ENCODE measurements at places on chromosomes 11 and 22.

GRCh38 chr11:35013514-35014233 is 97.3 kb downstream of the PDHX start:
- peak; percentile 46 for DNase-seq

DNA sequence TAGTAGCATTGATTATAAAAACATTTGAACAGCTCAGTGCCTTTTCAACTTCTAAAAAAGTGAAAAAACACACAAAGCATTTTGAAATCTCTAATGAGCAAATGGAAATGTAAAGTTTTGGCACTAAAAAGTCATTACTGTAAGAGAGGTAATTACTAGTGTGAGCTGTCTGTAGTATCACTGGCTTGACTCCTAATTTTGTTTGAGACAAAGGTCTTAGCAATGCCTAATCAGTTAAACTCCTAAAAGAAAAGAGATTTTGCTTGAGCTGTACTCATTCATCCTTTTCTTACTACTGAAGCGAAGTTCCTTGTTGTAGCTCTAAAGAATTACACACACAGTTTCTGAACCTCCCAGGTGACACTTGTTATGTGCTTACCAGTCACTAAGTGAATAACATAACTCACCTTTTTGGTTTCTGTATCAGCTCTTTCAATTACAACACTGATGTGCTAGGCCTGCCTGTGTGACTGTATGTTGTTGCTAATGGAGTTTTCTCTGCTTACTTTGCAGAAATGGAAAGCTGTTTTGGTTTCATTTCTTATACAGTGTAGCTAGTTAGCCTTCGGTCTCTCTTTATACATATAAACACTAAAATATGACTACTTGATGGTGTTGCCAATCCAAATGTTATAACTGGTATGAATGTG is 924.4 kb upstream of the TENM4 start:
- no peak for DNase-seq

DNA sequence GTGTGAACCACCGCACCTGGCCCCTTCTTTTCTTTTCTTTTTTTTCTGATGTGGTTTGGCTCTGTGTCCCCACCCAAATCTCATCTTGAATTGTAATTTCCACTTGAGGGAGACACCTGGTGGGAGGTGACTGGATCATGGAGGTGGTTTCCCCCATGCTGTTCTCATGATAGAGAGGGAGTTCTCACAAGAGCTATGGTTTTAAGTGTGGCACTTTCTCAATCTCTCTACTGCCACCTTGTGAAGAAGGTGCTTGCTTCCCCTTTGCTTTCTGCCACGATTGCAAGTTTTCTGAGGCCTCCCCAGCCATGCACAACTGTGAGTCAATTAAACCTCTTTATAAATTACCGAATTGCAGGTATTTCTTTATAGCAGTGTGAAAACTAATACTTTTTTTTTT is 4.9 kb upstream of the TCN2 start:
- DNase-seq = no peak

GRCh38 chr11:68325907-68326220 is 13.5 kb downstream of the LRP5 start:
- DNase-seq = no peak

DNA sequence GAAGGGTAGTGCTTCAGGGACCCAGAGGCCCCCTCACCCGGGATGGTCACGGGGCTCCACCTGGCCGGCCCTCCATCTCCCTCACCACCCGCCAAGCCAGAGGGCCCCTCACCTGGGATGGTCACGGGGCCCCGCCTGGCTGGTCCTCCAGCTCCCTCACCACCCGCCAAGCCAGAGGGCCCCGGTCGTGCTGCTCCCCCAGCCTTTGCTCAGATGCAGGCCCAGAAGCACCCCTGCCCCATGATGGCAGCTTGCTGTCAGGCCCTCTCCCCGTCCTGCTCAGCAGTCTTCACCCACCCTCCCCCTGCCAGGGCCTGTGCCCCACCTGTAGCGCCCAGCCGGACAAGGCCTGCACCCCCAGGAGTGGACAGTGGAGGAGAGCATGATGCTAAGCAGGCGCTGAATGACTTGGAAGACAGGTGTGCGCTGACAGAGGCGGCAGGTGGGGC is 7.3 kb downstream of the DENND6B start:
- DNase-seq = no peak

- DNase-seq = no peak
Observed at GRCh38 chr11:86184728-86185380, 59.7 kb upstream of the EED start.

- no peak for DNase-seq
Observed at GRCh38 chr22:49815641-49816091, 12.0 kb downstream of the BRD1 start.

DNA sequence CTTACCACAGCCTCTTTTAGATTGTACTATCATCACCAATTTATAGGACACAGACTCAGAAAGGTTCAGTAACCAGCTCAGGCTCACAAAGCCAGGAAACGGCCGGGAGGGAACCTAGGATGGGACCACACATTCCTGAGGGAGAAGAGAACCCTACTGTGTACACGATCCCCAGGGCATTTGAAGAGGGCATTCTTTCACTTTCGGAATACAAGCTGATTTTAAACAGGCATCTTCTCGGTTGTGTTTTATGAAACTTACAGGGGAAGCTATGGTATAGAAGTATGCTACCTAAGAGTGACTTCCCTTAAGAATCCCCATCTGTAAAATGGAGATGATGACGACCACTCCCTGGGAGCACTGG is 19.0 kb downstream of the SMCO4 start:
- DNase-seq = no peak

DNA sequence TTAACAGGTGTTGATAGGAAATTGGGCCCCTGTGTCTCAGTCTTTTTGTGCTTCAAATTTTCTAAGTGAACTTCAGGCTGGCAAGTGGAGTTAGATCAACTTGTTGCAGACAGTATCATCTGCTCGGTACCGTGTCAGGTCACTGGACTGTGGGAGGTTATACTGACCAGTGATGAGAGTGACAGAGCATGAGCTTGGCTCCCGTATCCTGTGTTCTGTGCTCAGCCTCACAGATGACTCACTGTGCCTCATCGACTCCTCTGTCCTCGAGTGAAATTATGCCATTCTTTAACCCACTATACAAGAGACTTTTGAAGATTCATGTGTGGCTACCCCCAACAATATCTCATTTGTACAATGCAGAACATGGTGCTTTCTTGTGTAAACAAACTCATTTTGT is 7.9 kb downstream of the GRAP2 start:
- no peak for DNase-seq

DNA sequence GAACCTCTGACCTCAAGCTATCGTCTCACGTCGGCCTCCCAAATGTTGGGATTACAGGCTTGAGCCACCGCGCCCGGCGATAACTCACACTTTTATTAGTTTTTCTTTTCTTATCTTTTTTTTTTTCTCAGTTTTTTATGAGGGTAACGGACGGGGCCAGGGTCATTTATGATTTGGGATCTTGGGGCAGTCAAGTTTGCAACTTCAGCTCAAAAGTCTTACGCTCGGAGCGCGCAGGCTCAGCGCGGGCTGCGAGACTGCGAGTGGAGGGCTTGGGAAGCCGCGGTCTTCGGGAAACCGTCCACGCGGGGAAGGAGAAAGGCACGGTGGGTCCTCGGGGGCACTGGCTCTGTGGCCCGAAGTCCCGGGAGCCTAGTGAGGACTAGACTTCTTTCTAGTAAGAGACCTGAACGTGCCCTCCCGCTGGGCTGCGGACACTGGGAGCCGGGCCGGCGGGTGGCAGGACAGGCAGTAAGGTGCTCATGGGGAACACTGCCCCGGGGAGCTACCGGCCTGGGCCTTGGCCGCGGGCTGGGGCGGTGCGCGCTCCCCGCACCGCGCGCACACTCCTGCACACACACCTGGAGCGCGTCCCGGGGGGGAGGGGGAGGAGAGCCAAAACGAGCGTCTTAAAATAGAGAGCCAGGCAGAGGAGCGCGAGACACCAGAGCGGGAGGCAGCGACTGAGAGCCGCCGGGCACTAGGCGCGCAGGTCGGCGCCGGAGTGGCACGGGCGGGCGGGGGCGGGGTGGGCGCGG is 476 bp upstream of the BARX2 start:
- no peak for DNase-seq

DNA sequence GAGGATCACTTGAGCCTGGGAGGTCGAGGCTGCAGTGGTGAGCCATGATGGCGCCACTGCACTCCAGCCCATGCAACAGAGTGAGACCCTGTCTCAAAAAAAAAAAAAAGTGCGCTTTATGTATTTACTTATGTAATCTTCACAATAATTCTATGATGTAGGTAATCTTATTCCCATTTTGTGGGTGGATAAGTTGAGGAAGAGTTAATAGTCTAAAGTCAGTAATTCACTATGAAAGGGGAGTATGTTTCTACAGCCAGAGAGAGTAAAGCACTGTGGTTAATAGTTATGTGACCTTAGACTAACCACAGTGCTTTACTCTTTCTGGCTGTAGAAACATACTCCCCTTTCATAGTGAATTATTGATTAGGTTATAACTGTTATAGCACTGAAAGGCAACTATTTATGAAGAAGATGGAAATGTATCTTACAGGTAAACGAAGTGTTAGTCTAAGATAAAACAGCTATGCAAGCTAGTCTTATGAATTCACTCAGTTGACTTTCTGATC is 11.9 kb downstream of the CTR9 start:
- no peak for DNase-seq
